ENCODE measurements at places on chromosomes 1 and 21. TPM values are rescaled to one million over a fixed set of nuclear protein-coding genes. Genes with fewer than 3 reads are reported as not detected.

DNA sequence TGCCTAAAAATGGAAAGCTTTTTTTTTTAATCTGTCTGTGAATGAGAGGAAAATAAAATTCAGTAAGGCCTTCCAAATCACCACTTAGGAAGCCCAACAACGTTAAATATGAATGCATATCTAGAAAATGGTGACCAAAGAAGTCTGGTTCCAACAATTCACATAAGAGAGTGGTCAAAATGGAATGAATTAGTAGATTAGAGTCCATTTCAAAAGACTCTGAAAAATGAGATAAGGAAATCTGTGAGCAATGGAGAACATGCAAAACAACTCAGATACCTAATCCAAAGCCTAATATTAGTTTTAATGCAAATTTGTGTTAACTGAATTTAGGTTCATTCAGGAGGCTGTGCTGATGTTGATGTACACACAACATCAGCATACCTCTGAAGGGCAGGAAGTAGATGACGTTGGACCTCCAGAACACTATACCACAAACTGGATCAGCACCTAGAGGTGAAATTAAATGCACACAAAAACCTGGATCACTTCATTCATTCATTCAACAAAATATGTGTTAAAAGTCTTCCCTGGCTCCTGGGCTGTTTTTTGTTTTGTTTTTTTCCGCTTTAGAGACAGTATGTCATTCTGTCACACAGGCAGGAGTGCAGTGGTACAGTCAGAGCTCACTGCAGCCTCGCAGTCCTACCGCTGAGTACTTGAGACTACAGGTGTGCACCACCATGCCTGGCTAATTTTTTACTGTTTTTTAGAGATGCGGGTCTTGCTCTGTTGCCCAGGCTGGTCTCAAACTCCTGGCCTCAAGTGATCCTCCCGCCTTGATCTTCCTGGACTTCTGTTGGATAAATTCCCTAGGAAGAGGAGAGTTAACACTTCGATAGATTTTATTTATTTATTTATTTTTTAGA, 4.9 kb upstream of the BRWD1 start:
- H3K4me3 ChIP-seq, result no peak overlapping the region
- peak overlapping the region; percentile 86 for H3K27ac ChIP-seq
- H3K4me1 ChIP-seq, result peaks cover 20% of the 10 kb centered on the region
- DNase-seq, result no peak
- H3K36me3 ChIP-seq, result no peaks in the 10 kb centered on the region
- H3K27me3 ChIP-seq, result no peaks in the 10 kb centered on the region

Gene MIXL1
- total RNA-seq, result not detected

DNA sequence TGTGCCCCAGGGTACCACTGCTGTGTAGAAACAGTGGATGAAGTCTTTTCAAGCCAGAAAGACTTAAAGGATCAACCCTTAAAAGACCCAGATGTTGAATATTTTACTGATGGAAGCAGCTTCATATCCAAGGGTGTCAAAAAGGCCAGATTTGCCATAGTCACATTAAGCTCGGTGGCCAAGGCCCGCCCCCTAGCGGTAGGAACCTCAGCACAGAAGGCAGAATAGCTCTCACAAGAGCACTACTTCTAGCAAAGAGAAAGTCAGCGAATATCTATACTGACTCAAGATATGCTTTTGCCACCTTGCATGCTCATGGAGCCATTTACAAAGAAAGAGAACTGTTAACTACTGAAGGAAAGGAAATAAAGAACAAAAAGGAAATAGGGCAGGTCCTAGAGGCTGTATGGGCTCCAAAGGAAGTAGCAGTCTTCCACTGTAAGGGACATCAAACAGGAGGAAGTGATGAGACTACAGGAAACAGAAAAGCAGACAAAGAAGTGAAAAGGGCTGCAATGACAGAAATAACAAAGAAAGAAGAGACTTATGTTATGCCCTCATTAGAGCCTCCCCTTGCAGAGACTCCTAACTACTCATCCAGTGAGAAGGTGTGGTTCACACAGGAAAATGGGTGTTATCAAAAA, 90.5 kb downstream of the LIPI start:
- H3K36me3 ChIP-seq, result no peaks in the 10 kb centered on the region
- no peak overlapping the region for H3K27ac ChIP-seq

Gene LEPR
- total RNA-seq, result 5.0 TPM

- no peak overlapping the region for H3K4me3 ChIP-seq
- DNase-seq, result no peak
- no peak overlapping the region for H3K27ac ChIP-seq
Observed at GRCh38 chr1:3918966-3919611, 19.0 kb upstream of the C1orf174 start.

Gene FTCD
- total RNA-seq, result 0.35 TPM

Gene TDRD5
- not detected for total RNA-seq

Gene LCE2B
- not detected for total RNA-seq

- peaks cover 21% of the 10 kb centered on the region for H3K36me3 ChIP-seq
- peak overlapping the region; percentile 72 for H3K27ac ChIP-seq
- peak; percentile 86 for DNase-seq
- peak overlapping the region; percentile 31 for H3K4me3 ChIP-seq
- peaks cover 17% of the 10 kb centered on the region for H3K4me1 ChIP-seq
Observed at GRCh38 chr21:33360881-33361602, 36.3 kb downstream of the IFNAR1 start.

Gene EDARADD
- total RNA-seq, result 1.2 TPM

- DNase-seq, result no peak
- no peak overlapping the region for H3K4me3 ChIP-seq
- H3K27ac ChIP-seq, result no peak overlapping the region
- no peaks in the 10 kb centered on the region for H3K36me3 ChIP-seq
Observed at GRCh38 chr1:244352156-244352830, 99.4 kb downstream of the ADSS2 start.

GRCh38 chr1:54326543-54327385, 79.4 kb downstream of the SSBP3 start:
- peak overlapping the region; percentile 35 for H3K27ac ChIP-seq
- peaks cover 90% of the 10 kb centered on the region for H3K4me1 ChIP-seq
- no peak for DNase-seq
- H3K4me3 ChIP-seq, result no peak overlapping the region
- no peaks in the 10 kb centered on the region for H3K27me3 ChIP-seq
- H3K36me3 ChIP-seq, result no peaks in the 10 kb centered on the region

DNA sequence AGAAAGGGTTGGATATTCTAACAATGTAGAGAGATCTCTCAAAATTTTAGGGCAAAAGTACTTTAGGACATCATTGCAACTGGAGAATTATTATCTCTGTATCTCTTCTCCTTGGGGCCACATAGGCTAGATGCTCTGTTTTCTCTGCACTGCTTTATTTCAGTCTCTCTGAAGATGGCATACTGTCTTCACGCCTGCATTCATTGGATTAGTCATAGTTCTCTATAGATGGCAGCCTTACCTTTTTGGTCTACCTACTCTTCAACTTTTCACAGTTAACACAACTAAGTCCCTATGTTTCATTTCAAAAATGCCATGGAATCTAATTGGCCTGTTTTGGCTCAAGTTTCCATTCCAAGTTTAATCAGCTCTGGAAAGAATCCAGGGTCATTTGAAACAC, 1623.3 kb upstream of the B3GALT2 start:
- H3K4me1 ChIP-seq, result no peaks in the 10 kb centered on the region
- H3K27me3 ChIP-seq, result no peaks in the 10 kb centered on the region
- no peak overlapping the region for H3K4me3 ChIP-seq
- DNase-seq, result no peak

Gene CHI3L2
- total RNA-seq, result 1.4 TPM

Gene GIPC2
- 4.0 TPM for total RNA-seq

- no peak overlapping the region for H3K27ac ChIP-seq
- no peaks in the 10 kb centered on the region for H3K27me3 ChIP-seq
- no peak overlapping the region for H3K4me3 ChIP-seq
- no peaks in the 10 kb centered on the region for H3K36me3 ChIP-seq
Observed at GRCh38 chr1:82511441-82511840, 710.7 kb downstream of the ADGRL2 start.

Gene CFHR1
- not detected for total RNA-seq

Gene CELA2A
- total RNA-seq, result 0.76 TPM

DNA sequence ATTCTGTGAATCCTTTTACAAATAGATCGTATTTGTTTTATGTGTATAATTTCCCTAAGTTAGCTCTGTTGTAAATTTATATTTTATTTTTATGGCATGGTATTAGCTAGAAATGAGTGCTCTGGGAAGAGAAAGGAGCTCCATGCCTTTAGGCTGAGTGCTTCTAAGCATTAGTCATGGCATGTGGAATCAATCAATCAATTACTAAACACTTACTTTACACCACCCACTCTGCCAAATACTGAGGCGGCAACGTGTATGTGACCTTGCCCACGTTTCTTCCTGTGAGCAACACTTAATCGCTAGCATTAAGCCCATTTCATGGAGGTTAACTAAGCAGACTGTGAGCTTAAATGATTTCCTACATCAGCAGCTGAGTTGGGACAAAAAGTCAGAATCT, 7.2 kb upstream of the BECN2 start:
- no peaks in the 10 kb centered on the region for H3K27me3 ChIP-seq
- H3K36me3 ChIP-seq, result no peaks in the 10 kb centered on the region
- no peak for DNase-seq
- no peak overlapping the region for H3K4me3 ChIP-seq
- no peak overlapping the region for H3K27ac ChIP-seq
